ENCODE measurements at places on chromosomes 16 and 17.
A peak's percentile ranks its signal among the peaks of the same experiment; 100 is the strongest.

- DNase-seq = no peak
These were observed 2.1 kb upstream of the TEX19 start for GRCh38 chr17:82356845-82357355.

DNA sequence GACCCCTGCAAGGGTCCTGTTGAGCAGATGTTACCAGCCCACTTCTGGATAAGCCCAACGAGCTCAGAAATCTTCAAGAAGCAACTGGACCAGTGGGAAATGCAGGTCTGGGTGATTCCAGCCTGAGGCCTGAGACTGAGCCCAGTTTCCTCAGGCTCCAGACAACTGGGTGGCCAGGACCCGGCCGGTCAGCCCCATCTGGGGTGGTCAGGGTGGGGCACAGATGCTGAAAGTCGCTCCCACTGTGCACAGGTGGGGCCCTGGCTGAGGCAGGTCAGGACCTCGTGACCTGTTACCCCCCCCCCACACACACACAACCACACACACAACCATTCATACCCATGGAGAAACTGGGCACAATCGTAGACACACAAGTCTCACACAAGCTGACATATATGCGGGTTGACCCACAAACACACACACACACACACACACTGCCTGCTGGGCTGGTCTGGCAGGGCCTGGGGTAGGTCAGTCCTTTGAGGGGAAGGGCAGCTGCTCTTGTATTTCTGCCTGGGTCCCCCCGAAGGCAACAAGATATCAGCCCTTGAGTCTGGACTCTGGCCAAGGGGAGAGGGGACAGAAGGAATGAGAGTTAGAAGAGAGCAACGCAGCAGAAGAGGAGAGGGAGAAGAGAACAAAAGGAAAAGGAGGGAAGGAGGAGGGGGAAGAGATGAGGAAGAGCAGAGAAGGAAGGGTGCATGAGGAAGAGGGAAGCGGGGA, 99.0 kb upstream of the CDH5 start:
- no peak for DNase-seq

DNA sequence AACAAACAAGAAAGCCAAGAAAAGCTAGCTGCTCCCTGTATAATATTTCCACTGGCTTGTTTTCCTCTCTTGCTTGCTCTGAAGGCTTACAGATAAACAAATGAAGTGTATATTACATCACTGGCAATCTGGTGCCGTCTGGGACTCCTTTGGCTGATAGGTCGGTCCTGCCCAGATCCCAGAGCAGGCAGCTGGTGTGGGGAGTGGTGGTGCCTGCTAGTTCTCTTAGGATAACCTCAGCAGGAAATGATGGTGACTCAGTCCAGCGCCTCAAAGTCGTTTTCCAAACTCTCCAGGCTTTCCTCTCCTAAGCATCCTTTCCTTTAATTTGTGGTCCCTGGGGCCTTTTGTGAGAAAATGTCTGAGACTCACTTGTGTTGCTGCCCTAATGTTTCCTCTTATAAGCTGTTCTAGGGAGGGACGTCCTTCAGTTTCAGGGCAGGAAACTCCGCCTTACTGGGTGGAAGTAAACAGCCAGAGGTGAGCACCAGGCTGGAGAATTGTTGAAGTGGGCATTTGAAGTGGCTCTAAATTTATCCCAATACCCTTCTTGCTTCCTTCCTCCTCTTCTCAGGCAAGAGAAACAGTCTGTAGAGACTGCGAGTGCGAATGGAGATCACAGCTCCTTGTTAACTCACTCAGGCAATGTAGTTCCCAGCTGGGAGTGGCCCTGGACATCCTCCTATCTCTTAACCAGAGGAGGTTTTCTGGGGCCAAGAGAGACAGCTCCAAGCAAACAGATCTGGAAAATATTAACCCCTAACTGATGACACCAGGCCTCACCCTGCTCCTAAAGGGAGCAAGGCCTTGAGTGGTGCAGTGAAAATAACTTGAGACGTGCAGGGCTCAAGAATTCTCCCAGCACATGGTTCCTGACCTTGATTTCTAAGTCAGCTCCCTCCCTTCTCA, 34.9 kb downstream of the CD300LF start:
- no peak for DNase-seq

DNA sequence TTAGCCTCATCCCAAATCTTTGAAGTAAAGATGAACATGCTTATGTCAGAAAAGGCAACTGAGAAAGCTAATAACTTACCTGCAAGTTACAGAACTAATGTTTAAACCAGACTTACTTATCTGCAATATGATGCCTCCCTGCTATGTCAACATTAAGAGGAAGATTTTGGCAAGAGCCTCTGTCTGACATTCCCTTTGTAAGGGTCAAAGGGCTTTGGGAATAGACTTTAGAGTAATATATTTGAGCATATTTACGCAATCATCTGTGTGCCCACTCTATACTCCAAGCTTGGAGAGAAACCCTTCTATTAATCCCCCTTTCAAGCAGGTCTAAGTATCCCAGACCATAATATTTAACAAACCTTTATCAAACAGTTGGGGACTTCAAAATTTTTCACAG, 389.4 kb downstream of the NPIPA8 start:
- DNase-seq = no peak

DNA sequence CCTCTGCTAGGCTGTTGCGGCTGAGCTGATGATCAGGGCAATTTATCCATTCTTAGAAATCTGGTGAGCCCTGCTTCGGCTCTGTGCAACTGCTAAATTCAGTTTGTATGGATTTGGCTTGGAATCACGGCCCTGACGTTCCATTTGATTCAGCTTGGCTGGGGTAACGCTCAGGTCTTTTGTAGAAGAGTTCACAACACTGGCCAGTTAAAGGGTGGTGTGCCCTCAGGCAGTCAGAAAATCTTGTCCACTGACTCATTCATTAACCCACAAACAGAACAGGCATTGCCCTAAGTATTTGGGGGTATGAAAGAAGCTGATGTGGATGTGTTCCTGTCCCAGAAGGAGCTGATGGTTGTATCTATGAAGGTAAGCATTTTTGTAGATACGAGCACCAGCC, 53.9 kb downstream of the GNAO1 start:
- DNase-seq = no peak

- DNase-seq = no peak
These were observed 27.9 kb upstream of the C16orf95 start for GRCh38 chr16:87344931-87345631.

DNA sequence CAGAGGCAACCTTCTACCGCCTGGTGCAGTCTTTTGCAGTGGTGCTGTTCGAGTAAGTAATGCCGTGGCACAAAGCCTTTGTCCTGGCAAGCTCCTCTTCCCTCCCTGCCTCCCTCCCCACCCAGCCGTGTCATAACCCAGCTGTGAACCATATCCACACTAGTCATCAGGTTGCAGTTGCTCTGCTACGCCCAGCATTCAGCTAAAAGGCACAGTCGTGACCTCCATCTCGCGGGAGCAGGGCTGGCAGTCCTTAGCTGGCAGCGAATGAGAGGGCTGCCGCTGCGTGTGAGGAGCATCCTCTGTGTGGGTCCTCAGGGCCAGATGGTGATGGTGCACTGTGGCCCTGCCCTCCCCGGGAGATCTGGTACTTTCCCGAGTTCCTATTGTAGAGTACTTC, 39.3 kb downstream of the CIBAR2 start:
- DNase-seq = peak; percentile 67
